Right renal pelvis (tissue), 4 donors: ENCODE measurements at places on chromosomes 1 and 21. TPM values are rescaled to one million over a fixed set of nuclear protein-coding genes. Genes with fewer than 3 reads are reported as not detected.

The JMJD4 gene
- polyA plus RNA-seq = 15.9 TPM

The DHX9 gene
- 270 TPM for polyA plus RNA-seq

The SIM2 gene
- polyA plus RNA-seq = 25.8 TPM

The SPRR2B gene
- polyA plus RNA-seq = not detected

The ITPKB gene
- 24.6 TPM for polyA plus RNA-seq

The FAM177B gene
- 0.15 TPM for polyA plus RNA-seq

The TMEM50A gene
- polyA plus RNA-seq = 126 TPM
